ENCODE measurements at places on chromosomes 12 and 14. TPM values are rescaled to one million over a fixed set of nuclear protein-coding genes. Genes with fewer than 3 reads are reported as not detected.

OTOGL gene
- not detected for total RNA-seq

GPRC5D gene
- not detected for total RNA-seq

PIWIL1 gene
- total RNA-seq, result not detected

DYNLL1 gene
- total RNA-seq, result 709 TPM

PRPH gene
- 1.7 TPM for total RNA-seq

HSPA2 gene
- 40.2 TPM for total RNA-seq

NPFF gene
- total RNA-seq, result not detected

OAS2 gene
- total RNA-seq, result 0.15 TPM

TAS2R46 gene
- total RNA-seq, result not detected

Measured in A549 treated with RU486 at 1 μM for 4 hours (cell line).